A549 treated with CORT108297 at 1 μM for 4 hours (cell line): ENCODE measurements at places on chromosomes 7 and 10. TPM values are rescaled to one million over a fixed set of nuclear protein-coding genes. Genes with fewer than 3 reads are reported as not detected.

LIPK gene
- total RNA-seq: not detected in 5 replicates

NPFFR1 gene
- not detected in 5 replicates for total RNA-seq

PLAU gene
- total RNA-seq: 109 to 124 TPM (median 120 TPM) in 5 replicates

MAT1A gene
- total RNA-seq: 0.02 to 0.03 TPM in 2 of 5 replicates, not detected in the others

DYNC1I1 gene
- 0.05 to 0.24 TPM (median 0.16 TPM) in 5 replicates for total RNA-seq

NRBF2 gene
- 19.0 to 27.0 TPM (median 20.6 TPM) in 5 replicates for total RNA-seq

LGI1 gene
- not detected in 5 replicates for total RNA-seq

TCF7L2 gene
- total RNA-seq: 14.0 to 23.4 TPM (median 19.2 TPM) in 5 replicates

C10orf62 gene
- 0.10 TPM in 1 of 5 replicates, not detected in the others for total RNA-seq

NRG3 gene
- total RNA-seq: not detected in 5 replicates

HYAL4 gene
- not detected in 5 replicates for total RNA-seq

TAS2R41 gene
- total RNA-seq: not detected in 5 replicates

BCL7B gene
- total RNA-seq: 60.4 to 77.9 TPM (median 68.9 TPM) in 5 replicates

RBP4 gene
- total RNA-seq: 5.0 to 10.3 TPM (median 8.8 TPM) in 5 replicates
